ENCODE measurements at places on chromosomes 16 and 17.

DNA sequence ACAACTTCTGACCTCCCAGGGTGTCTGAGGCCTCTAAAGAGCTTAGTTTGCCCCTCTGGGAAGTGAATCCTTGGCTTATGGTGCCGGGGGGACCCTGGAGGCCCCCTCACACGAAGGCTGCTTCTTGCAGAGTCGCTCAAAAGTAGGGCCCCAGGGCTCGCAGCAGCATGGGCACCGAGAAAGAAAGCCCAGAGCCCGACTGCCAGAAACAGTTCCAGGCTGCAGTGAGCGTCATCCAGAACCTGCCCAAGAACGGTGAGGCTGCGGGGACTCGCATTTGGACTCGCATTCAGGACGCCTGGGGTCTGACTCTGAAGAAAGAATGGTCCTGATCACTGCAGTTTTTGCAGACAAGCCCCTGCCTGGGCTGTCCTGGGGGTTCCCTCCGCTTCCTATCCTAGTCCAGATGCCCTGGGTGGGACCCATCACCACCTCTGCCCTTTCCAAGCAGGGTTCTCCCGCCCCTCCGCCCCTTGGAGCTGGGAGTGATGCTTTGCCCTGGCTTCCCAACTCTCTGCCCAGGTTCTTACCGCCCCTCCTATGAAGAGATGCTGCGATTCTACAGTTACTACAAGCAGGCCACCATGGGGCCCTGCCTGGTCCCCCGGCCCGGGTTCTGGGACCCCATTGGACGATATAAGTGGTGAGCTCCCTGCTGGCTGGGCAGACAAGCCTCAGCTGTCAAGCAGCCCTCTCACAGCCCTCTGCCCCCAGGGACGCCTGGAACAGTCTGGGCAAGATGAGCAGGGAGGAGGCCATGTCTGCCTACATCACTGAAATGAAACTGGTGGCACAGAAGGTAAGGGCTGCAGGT, 698 bp downstream of the ACBD4 start:
- no peak for DNase-seq

GRCh38 chr16:69324013-69324531, 6.3 kb downstream of the PDF start:
- DNase-seq: no peak

- DNase-seq: no peak
Observed at GRCh38 chr17:48634493-48635208, 8.5 kb upstream of the HOXB9 start.

DNA sequence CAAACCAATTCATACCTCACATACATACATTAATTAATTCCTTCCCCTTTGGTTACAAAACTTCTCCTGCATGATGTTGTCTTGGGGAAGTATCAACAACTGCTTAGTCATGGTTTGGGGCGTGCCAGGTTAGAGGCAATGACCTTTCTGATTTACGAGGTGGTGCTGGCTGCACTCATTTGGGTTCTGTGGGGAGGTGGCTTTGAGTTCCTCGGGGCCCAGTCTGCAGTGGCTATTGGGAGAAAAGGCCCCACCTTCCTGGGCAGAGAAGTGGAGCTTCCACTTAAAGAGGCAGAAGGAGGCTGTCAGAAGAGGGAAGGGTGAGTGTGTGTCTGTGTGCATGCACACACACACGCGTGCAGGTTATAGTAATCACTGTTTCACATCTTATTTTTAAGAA, 10.2 kb upstream of the ETV4 start:
- DNase-seq: no peak

GRCh38 chr17:27520491-27521185, 64.4 kb downstream of the KSR1 start:
- no peak for DNase-seq

DNA sequence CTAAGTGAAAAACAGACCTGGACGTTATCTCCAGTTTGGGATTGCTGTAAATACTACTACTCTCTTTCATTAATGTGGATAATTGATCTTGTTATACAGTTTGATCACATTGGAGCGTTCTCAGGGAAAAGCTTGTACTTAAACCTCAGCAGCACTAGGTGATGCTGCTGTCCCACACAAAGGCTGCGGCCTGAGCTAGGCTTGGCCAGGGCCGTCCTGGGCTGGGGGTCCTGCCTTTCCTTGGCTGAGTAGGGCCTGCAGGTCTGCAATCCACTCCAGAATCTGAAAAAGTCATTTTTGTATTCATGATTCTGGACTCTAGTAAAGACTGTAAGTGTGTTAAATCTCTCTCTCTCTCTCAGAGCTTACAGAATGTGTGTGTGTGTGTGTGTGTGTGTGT, 23.7 kb upstream of the PMFBP1 start:
- no peak for DNase-seq

DNA sequence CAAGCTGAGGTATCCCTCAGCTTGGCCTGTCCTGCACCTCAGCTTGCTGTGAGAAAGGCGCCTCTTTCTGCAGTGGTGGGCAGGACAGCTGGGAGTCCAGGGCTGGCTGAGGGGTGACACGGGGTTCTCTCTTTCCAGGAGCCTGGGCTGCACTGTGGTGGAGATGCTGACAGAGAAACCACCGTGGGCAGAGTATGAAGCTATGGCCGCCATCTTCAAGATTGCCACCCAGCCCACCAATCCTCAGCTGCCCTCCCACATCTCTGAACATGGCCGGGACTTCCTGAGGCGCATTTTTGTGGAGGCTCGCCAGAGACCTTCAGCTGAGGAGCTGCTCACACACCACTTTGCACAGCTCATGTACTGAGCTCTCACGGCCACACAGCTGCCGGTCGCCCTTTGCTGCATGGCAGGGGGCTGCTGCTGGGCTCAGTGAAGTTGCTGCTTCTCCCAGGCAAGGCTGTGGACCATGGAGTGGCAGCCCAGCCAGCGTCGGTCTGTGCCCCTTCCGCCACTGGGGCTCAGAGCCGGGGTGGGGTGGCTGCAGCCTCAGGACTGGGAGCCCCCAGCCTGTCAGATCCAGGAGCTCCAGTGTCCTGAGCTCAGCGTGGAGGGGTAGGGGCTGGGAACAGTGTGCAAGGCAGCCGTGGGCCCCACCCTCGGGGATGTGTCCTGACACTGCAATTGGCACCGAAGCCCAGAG, 6.4 kb downstream of the LIMD2 start:
- DNase-seq: no peak

DNA sequence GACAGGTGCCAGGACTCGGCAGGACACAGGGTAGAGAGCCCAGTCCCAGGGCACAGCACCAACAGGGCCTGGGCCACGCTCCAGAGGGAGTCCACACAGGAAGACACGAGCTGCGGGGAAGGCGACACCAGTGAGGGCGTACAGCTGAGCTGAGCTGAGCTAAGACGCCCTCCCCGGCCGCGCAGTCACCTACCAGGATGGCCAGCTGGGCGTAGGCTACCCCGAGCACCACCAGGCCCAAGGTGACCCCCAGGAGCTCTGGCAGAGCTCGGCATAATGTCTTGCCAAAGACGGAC, 42.6 kb downstream of the TSC2 start:
- DNase-seq: no peak

- DNase-seq: no peak
Observed at GRCh38 chr17:19996086-19996485, 13.1 kb upstream of the SPECC1 start.

DNA sequence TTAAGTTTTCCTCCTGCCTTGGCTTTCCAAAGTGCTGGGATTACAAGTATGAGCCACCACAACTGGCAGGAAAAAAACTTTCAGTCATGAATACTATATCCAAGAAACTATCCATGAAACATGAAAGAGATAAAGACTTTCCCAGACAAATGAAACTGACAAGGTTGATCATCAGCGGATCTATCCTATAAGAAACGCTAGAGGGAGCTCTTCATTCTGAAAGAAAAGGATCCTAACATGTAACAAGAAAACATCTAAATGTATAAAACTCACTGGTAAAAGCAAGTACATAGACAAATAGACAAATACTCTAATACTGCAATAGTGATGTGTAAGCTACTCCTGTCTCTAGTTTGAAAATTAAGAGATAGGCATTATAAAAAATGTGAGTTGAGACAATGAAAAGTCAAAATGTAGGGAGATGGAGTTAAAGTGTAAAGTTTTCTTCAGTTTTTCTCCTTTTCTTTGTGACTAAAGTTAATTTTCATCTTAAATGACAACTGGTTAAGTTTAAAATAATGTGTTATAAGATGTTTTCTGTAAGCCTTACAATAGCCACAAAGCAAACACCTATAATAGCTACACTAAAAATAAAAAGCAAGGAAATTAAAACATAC, 79.6 kb upstream of the TEKT1 start:
- DNase-seq: no peak

DNA sequence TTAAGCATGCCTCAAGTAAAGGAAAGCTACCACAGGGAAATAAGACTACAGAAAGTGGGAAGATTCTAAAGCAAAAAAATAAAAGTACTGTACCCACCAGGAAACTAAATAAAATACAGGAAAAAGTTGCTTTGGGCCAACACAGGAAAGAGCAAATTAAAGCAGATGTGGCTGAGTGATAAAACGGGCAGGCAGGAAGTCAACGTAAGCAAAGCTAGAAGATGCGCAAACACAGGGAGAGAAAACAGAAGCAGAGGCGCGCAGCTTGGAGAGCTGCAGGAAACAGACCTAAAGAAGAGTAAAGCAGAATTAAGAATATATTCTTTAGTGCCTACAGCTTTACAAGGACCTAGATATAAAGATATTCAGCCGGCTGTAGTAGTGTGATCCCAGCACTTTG, 21.7 kb downstream of the USP36 start:
- no peak for DNase-seq

- no peak for DNase-seq
Observed at GRCh38 chr16:27498031-27498825, 51.5 kb downstream of the GTF3C1 start.

GRCh38 chr17:77807051-77807745, 151.3 kb upstream of the TNRC6C start:
- DNase-seq: no peak

DNA sequence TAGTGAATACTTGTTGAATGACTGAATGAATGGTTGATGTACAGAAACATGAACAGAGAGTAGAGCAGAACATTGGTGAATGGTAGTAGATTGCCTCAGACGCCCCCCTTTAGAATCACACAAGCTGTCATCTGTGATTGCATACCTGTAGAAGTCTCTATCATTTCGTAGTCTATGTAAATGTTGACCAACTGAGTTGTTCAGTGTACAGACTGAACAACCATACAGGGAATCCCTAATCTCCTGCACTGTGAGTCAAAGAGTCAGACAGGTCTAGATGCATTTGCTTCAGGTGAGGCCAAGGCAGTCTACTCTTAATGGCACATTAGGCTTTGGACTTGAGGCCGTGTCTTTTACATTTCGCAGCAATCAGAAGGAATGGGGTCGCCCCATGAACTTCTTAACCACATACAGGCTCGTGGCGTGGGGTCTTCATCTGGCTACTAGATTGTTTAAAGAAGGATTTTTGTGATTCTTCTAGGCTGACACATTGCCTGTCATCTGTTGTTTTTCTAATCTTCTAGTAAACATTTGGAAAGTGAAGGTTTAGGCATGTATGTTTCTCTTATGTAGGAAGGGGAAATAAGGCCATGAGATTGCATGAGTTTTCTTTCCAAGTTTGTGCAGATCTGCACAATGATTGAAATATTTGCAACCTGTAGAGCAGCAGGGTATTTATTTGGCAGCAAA, 157.4 kb downstream of the WWOX start:
- no peak for DNase-seq

DNA sequence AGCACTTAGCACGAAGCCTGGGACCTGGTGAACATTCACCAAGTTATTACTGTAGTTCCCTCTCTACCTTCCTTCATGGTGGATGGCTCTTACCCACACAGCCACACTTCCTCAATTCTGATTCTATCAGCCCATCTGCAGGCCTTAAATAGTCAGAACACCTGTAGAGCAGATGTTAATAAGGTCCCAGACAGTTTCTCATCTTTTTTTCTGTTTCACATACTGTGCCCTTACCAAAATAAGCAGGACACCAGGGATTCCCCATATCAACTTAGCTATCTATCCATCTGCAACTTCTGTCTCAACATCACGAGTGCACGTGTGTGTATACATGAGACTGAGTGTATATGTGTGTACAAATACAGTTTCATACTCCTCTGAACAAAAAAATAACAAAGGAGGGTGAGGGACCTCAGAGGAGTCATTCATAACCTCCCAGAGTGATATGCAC, 2.8 kb downstream of the RECQL5 start:
- no peak for DNase-seq

DNA sequence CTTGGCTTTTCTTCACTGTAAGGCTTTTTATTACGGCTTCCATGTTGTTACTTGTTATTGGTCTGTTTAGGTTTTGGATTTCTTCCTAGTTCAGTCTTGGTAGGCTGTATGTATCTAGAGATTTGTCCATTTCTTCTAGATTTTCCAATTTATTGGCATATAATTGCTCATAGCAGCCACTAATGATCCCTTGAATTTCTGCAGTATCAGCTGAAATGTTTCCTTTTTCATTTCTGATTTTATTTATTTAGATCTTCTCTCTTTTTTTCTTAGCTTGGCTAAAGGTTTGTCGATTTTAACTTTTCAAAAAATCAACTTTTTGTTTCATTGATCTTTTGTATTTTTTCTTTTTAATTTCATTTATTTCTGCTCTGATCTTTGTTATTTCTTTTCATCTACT, 18.5 kb downstream of the NLRP1 start:
- no peak for DNase-seq

DNA sequence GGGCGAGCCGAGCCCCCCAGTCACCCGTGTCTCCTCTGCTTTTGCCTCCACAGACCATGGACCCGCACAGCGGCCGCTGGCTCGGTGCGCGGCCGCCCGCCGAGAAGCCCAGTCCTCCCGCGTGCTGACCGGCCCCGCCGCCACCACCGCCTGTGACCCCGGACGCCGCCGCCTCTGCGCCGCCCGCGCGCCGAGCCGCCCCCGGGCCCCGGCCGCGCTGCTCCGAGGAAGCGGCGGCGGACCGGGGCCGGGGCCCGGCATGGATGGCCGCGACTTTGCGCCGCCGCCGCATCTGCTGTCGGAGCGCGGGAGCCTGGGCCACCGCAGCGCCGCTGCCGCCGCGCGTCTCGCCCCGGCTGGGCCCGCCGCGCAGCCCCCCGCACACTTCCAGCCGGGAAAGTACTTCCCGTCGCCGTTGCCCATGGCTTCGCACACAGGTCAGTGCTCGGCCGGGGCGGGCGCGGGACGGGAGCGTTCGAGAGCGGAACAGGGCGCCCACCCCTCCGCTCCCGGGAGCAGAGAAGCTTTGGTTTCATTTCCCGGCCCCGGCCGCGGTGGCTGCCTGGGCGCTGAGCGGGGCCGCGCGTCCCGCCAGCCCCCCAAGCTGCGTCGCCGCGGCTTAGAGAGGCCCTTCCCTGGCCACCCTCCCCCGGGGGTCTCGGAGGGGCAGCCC, 4.4 kb downstream of the BAHCC1 start:
- no peak for DNase-seq
